ENCODE measurements at places on chromosomes 5 and 9.
A peak's percentile ranks its signal among the peaks of the same experiment; 100 is the strongest.

DNA sequence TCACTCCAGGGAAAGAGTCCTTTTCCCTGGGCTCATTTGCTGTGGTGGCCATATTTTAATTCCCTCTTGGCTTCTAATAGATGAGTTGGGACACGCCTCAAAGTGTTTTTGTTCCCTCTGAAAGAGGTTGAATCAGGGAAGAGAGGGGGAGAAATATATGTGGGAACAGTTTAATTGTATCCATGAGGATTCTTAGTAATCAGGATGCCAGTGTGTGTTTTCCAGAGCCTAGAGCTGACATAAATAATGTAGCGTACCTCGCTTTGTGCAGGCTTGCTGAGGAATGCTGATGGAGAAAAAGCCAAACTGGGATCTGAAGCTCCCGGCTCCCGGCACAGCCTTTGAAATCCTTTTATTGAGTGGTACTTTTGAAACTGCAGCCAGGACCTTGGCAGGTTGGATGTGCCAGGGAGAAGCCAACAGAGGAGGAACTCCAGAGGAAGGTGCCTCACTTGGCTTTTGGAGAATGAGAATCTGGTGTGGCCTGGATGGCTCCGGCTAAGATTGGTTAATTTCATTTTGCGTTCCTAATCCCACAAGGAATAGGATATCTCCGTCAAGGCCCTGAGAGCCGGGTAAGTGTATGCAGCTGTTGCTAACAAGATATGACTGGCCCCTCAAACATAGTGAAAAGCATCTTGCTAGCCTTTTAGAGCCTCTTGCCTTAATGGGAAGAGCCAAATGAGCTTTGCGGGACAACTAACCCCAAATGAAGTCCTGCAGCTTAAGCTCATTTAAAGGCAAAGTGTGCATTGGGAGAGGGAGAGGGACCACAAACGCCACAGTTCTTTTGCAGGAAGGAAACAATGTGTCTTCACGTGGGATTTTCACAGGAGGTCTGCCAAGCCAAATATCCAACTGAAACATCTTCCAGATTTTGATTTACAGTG, 471.1 kb upstream of the WWC1 start:
- no peak for DNase-seq

GRCh38 chr5:168174376-168174775, 117.1 kb upstream of the WWC1 start:
- peak; percentile 12 for DNase-seq

DNA sequence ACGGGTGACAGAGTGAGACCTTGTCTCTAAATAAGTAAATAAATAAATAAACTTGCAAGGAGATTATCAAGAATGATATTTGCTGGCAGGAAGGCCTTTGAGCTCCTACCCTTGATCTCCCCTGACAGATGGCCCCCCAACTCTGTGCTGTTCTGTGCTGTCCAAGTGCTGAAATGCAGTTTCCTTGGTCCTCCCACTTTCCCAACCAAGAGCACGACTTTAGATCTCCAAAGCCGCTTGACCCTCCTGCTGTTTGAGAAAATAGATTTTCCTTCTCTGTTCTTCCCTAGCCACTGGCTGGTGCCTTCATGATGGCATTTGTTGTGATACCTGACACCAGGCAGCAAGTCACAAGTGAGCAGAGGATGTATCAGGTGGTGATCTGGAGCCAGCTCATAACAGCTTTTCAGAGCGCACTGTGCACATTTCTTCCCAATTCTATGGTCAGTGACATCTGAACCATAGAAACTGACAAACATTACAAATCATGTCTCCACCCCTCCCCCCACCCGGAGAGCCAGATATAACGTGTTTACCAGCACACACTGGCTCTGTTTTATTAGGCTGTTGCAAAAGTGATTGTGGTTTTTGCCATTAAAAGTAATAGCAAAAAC, 80.0 kb upstream of the PUM3 start:
- no peak for DNase-seq

DNA sequence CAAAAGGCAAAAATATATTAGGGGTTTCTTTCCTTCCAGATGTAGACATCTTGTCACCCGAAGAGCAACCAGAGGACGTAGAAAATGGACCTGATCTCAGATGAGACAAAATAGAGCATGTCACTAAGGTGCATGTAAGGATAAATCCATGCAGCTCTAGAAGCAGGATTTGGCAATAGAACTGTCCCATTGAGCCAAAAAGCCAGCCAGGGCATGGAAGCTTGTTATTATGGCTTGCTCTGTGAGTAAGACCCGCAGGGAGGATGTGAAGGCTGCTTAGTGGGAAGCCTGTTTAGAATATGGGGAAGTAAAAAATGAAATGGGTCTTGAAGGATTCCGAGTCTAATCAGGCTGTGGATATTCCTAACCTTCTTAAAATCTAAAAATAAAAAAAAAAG, 165.6 kb upstream of the MPDZ start:
- no peak for DNase-seq

DNA sequence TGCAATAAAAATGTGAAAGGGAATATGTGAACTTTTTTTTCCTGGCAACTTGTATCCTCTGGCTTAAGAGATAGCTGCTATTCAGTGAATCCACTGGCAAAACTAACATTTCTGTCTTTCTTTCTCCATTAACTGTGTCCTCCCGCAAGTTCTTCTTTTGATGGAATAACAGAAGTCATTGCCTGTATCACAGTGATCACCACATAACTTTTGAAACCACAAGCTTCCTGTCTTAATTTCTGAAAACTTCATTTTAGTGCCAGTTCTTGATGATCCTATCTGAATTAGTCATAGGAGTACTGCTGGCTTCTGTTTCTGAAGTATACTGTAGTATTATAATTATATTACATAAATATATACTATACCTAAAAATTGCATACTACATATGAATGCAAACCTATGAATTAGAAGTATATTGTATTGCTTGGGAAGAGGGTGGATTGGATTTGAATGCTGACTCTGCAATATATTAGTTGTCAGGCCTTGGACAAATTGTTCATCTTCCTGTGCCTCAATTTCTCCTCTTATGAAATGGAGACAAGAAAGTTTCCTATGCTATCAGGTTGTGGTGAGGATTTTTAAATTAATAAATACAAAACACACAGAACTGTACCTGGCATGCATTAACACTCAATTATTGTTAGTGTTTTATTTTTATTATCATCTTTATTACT, 441.6 kb downstream of the CETN3 start:
- DNase-seq, result peak; percentile 79

GRCh38 chr5:179343719-179344430, 1.4 kb downstream of the ADAMTS2 start:
- peak; percentile 45 for DNase-seq

Data from iris pigment epithelial cell (primary cell).